Upper lobe of right lung (tissue), 1 donor: ENCODE measurements at places on chromosomes 2 and 18. TPM values are rescaled to one million over a fixed set of nuclear protein-coding genes. Genes with fewer than 3 reads are reported as not detected.

The TMX3 gene
- total RNA-seq: 56.4 TPM

DNA sequence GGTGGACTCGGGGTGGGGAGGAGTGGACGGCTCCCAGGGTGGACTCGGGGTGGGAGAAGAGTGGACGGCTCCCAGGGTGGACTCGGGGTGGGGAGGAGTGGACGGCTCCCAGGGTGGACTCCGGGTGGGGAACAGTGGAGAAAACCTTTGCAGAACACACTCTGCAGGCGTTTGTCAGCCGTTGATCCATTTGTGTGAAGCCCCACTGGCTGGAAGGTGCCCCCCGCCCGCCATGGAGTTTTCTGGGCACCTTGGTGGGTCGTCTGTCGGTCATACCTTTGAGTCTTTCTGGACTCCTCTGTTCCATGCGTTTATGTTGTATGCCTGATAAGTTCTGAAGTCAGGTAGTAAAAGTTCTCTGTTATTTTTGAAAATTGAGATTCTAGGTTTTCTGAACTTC, 12.5 kb downstream of the CTDP1 start:
- H3K36me3 ChIP-seq: peaks cover 18% of the 10 kb centered on the region
- DNase-seq: no peak
- no peak overlapping the region for H3K4me3 ChIP-seq
- no peaks in the 10 kb centered on the region for H3K27me3 ChIP-seq

DNA sequence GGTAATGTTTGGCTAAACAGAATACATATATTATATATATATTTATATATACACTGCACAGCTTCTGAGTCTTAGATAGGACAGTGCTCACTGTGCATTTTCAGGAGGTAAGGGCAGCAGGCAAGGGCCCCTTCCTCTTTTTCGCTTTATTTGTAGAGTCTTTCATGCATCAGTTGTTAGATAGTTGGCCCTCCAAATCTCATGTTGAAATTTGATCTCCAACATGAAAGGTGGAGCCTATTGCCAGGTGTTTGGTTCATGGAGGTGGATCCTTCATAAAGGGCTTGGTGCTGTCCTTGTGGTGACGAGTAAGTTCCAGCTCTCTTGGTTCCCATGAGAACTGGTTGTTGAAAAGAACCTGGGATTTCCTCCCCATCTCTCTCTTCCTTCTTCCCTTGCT, 48.1 kb downstream of the TSN start:
- H3K4me3 ChIP-seq: no peak overlapping the region
- H3K36me3 ChIP-seq: no peaks in the 10 kb centered on the region
- no peaks in the 10 kb centered on the region for H3K27me3 ChIP-seq
- no peaks in the 10 kb centered on the region for H3K4me1 ChIP-seq
- H3K27ac ChIP-seq: no peak overlapping the region

- H3K4me3 ChIP-seq: no peak overlapping the region
- DNase-seq: no peak
- no peaks in the 10 kb centered on the region for H3K4me1 ChIP-seq
- H3K27me3 ChIP-seq: no peaks in the 10 kb centered on the region
- H3K27ac ChIP-seq: no peak overlapping the region
- H3K36me3 ChIP-seq: no peaks in the 10 kb centered on the region
These were observed 510.9 kb upstream of the NRP2 start for GRCh38 chr2:205171261-205171940.

The IL1RL1 gene
- 46.5 TPM for total RNA-seq

The ABCA12 gene
- total RNA-seq: 0.17 TPM

The HOXD13 gene
- total RNA-seq: not detected

The GAREM1 gene
- 11.5 TPM for total RNA-seq

DNA sequence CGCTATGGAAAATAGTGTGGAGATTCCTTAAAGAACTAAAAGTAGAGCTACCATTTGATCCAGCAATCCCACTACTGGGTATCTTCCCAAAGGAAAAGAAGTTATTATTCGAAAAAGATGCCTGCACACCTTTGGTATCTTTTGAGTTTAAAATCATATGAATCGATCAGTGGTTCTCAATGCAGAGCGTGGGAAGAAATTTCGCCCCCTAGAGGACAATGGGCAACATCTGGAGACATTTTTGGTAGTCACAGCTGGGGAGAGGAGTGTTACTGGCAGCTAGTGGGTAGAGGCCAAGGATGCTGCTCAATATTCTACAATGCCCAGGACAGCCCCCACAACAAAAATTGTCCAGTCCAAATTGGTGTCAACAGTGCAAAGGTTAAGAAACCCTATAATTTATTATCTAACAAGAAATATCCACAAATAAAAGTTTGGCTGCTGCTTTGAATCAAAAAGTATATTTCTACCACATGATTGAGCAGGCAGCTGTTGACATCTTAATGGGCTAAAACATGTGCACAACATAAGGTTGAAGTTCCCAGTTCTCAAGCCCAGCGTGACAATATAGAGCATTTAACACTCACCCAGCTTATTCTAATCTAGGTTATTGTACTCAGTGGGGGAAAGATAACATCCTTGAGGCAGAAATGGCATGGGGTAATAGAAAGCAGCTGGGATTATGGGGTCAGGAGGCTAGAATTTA, 425.7 kb downstream of the LRATD1 start:
- no peak for DNase-seq
- H3K4me3 ChIP-seq: no peak overlapping the region
- no peaks in the 10 kb centered on the region for H3K27me3 ChIP-seq
- no peaks in the 10 kb centered on the region for H3K4me1 ChIP-seq
- no peaks in the 10 kb centered on the region for H3K36me3 ChIP-seq

The OTX1 gene
- not detected for total RNA-seq

- H3K36me3 ChIP-seq: peaks cover 82% of the 10 kb centered on the region
- H3K4me3 ChIP-seq: no peak overlapping the region
- no peak for DNase-seq
- H3K27me3 ChIP-seq: no peaks in the 10 kb centered on the region
- peaks cover 5% of the 10 kb centered on the region for H3K4me1 ChIP-seq
These were observed 68.4 kb downstream of the TRAPPC12 start for GRCh38 chr2:3447789-3448317.

DNA sequence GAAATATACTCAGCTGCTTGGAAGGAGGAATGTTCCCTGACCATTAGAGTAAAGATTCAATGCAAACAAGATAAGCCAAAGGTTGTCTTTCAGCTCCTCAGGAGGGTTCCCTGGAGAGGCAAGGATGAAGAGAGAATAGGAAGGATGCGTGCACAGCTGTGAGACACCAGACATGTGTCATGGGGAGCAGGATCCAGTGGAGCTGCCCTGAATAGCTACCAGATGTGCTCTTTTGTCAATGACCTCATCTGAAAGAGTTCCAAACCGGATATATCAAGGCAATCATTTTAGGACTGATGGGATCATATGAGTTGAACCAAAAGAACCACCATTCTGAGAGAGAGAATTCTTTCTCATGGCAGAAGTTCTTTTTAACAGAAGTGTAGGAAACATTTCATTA, 490.6 kb downstream of the IRS1 start:
- no peaks in the 10 kb centered on the region for H3K36me3 ChIP-seq
- no peak overlapping the region for H3K4me3 ChIP-seq
- DNase-seq: no peak
- H3K27me3 ChIP-seq: no peaks in the 10 kb centered on the region

The GYPC gene
- 76.7 TPM for total RNA-seq

- no peaks in the 10 kb centered on the region for H3K27me3 ChIP-seq
- H3K4me3 ChIP-seq: no peak overlapping the region
- H3K36me3 ChIP-seq: no peaks in the 10 kb centered on the region
- H3K4me1 ChIP-seq: no peaks in the 10 kb centered on the region
- no peak for DNase-seq
- no peak overlapping the region for H3K27ac ChIP-seq
These were observed 72.4 kb downstream of the ALPK2 start for GRCh38 chr18:58556331-58557007.

DNA sequence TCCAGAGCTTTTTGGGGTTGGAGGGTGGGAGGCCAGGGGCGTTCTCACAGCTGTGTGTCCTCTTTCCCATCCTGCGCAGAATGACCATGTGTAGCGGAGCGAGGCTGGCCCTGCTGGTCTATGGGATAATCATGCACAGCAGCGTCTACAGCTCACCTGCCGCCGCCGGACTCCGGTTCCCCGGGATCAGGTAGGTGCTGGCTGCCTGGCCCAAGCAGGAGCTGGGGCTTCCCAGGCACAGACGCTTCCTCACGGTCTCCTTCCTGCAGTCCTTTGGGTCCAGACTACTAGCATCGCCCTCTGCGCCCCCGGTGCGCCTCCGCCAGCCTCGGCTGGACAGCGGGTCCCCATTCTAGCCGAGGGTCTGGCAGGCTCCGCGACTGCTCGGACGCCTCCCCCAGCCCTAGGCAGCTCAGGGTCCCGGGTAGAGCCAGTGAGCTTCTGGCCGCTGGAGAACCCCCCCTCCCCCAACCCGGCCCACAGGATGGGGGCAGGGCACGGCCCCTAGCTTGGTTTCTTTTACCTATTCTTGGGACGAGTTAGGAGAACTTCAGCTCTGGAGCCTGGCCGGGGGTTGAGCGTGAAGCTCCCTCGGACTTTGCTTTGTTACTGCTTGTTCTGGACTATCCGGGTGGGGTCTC, 756 bp downstream of the ADCYAP1 start:
- H3K27ac ChIP-seq: no peak overlapping the region
- no peak for DNase-seq
- no peaks in the 10 kb centered on the region for H3K36me3 ChIP-seq
- no peak overlapping the region for H3K4me3 ChIP-seq

The FTCDNL1 gene
- 2.1 TPM for total RNA-seq

GRCh38 chr2:169510496-169510895, 994 bp downstream of the KLHL41 start:
- no peaks in the 10 kb centered on the region for H3K36me3 ChIP-seq
- no peak overlapping the region for H3K27ac ChIP-seq
- H3K4me3 ChIP-seq: no peak overlapping the region
- no peaks in the 10 kb centered on the region for H3K27me3 ChIP-seq
- peaks cover 4% of the 10 kb centered on the region for H3K4me1 ChIP-seq

DNA sequence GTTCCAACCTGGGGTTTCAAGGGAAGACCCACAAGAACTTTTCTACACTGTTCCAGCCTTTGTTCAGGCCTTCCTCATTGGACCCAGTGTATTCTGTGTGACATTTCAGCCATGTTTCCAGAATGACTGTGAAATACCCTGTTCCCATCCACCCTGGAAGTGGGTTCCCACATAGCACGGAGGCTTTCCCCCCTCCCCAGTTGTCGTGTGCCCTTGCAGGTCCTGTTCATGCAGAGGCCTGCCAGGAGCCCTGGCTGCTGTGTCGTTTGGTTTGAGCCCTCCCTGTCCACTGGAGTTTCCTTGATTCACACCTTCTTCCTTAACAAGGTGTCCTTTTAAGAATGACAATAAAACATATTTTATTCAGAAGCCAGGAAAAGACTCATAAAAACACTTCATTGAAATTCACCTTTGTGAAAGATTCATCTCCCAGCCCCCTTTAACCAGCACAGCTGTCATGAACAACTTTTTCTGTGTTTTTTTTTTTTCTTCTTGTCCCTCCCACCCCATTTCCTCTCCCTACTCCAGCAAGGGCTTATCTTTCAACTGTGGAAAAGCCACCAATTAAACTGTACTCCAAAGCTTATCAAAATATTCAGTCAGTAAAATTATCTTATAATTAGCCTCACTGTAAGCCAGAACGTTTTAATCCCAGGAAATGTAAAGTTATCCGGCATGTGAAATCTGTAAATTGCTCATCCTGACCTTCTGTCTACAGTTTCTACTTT, 106.4 kb downstream of the ACOXL start:
- H3K36me3 ChIP-seq: no peaks in the 10 kb centered on the region
- no peak for DNase-seq
- H3K27ac ChIP-seq: no peak overlapping the region
- H3K4me3 ChIP-seq: no peak overlapping the region
- H3K27me3 ChIP-seq: no peaks in the 10 kb centered on the region

The MROH2A gene
- total RNA-seq: not detected

- H3K27me3 ChIP-seq: no peaks in the 10 kb centered on the region
- H3K4me1 ChIP-seq: peaks cover 28% of the 10 kb centered on the region
- peak overlapping the region; percentile 63 for H3K4me3 ChIP-seq
- H3K36me3 ChIP-seq: no peaks in the 10 kb centered on the region
- peak overlapping the region; percentile 97 for H3K27ac ChIP-seq
These were observed 6.4 kb downstream of the ZEB2 start for GRCh38 chr2:144513388-144514101.

DNA sequence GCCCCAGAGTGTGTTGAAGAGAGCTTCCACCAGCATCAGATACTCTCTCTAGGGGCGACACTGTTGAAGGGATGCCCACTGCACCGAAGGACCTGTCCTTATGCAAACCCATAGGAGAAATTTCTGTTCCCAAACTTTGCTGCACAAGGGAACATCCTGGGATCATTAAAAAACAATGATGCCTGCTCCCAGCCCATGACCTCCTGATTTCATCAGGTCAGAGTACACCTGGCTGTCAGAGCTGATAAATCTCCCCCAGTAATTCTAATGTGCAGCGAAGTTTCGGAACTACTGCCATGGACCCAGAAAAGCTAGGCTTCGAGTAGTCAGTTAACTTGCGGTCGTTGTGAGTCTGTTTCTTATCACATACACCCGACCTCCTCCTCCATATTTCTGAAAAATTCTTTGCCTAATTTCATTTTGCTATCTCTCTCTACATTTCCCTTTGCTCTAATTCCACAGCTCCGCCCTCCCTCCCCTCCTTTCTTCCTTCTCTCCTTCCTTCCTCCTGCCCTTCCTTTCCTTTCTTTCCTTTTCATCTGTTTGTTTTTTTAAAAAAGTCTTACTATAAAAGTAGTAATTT, 18.8 kb downstream of the FAM124B start:
- no peak overlapping the region for H3K27ac ChIP-seq
- H3K27me3 ChIP-seq: no peaks in the 10 kb centered on the region

The RAB27B gene
- total RNA-seq: 22.2 TPM

DNA sequence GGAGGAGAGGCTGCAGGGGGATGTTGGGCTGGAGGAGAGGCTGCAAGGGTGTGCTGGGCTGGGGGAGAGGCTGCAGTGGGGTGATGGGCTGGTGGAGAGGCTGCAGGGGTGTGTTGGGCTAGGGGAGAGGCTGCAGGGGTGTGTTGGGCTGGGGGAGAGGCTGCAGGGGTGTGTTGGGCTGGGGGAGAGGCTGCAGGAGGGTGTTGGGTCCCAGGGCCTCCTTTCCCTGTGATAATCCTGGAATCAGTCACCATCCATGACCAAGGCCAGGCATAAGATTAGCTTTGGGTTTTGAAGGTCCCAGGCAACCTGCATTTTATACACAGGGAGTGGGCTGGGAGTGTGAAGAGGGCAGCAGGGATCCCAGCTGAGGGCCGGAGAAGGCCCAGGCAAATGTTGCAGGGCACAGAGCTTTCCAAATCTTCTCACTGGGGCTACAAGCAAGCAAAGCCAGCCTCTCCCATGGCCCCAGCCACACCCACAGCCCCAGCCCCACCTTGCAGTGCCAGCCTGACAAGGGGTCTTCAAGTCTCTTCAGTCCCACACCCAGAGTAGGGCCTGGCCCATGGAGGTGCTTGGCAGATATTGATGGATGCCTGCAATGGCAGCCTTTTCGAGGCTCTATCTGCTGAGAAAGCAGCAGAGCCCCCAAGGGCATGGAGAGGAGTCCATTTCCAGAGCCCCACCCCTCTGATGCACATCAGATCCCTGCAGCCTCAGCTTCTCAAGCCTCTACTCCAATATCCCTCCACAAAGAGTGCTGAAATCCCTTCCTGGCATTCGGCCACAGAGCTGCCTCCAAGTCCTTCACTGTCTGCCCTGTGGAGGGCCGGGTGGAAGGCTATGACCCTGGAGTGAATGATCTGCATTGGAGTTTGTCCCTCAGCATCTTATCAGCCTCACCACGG, 50.3 kb upstream of the GLI2 start:
- no peaks in the 10 kb centered on the region for H3K27me3 ChIP-seq
- no peaks in the 10 kb centered on the region for H3K36me3 ChIP-seq
- no peak overlapping the region for H3K27ac ChIP-seq
- H3K4me1 ChIP-seq: no peaks in the 10 kb centered on the region
- H3K4me3 ChIP-seq: no peak overlapping the region
- peak; percentile 47 for DNase-seq

The MYO1B gene
- total RNA-seq: 231 TPM
